ENCODE measurements at places on chromosomes 2 and 18.

DNA sequence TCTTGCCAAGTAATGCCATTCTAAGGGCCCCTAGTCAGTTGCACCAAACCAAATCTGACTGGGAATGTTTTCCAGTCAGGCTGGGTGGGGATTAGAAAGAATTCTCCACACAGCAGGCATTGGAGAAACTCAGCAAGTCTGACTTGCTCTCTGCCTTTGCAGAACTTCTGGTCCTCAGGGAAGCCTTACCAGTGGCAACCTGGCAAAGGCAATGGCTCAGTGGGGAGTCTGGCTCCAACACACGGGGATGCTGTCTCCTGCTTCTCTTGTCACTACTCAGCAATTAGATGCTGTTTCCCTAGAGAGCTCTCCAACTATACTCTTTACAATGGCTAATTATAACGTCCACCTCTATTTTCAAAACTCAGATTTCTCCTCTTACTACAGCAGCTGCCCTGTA, 810.7 kb downstream of the LRRTM4 start:
- DNase-seq: no peak

DNA sequence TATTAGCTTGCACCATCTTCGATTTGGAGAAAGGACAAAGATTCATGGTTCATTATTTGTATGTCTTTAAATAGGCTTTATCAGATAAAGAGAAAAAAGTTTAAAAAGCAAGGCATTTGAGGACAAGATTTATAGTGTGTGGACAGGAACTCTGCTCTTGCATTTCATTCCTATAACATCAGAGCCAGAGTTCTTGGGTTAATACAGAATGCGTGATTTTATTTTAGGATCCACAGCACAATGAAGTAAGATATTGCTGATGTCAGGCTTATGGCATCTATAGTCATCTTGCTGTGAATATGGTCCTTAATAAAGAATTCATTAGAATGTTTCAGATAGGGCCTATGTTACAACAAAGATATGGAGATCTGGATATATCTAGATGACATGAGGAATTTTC, 19.7 kb downstream of the RASGRP3 start:
- peak; percentile 8 for DNase-seq

GRCh38 chr2:195984923-195985726, 83.5 kb downstream of the DNAH7 start:
- peak; percentile 3 for DNase-seq

DNA sequence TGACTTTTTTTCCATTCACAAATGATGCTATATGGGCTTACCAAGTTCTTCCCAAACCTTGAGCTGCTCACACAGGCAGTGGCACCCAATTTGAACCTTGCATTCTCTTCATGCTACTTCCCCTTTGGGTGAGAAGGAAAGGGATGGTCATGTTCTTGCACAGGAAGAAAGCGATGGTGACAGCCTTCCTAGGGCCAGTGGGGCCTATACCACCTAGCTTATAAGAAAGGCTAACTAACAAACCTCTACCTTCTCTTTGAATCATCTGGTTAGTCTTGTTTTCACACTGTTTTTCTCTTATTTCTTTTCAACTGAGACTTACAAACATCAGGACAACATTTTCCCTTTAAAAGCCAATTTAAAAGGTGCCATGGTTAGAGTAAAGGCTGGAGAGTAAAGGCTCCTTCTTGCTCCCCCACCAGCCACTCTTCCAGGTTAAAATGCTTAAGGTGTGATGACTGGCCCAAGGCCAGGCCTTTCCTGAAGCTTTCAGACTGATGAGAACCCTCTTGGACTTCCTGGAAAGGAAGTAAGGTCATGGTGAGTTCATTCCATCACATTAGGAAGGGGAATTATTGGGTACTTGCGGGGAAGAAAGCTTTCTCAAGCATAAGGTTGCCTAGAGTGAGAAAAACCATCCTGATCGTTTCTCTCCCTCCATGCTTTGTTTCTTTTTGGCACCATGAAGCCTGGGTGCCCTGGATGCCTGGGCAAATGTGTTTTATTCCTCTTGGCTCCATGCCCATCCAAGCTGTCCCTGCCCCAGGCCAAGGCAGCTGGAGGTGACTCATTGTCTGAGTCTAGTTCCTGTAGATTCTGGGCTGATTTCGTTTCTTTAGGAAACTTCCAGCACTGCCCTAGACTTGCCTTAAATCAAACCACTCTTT, 41.4 kb upstream of the ITGB6 start:
- DNase-seq: peak; percentile 95

DNA sequence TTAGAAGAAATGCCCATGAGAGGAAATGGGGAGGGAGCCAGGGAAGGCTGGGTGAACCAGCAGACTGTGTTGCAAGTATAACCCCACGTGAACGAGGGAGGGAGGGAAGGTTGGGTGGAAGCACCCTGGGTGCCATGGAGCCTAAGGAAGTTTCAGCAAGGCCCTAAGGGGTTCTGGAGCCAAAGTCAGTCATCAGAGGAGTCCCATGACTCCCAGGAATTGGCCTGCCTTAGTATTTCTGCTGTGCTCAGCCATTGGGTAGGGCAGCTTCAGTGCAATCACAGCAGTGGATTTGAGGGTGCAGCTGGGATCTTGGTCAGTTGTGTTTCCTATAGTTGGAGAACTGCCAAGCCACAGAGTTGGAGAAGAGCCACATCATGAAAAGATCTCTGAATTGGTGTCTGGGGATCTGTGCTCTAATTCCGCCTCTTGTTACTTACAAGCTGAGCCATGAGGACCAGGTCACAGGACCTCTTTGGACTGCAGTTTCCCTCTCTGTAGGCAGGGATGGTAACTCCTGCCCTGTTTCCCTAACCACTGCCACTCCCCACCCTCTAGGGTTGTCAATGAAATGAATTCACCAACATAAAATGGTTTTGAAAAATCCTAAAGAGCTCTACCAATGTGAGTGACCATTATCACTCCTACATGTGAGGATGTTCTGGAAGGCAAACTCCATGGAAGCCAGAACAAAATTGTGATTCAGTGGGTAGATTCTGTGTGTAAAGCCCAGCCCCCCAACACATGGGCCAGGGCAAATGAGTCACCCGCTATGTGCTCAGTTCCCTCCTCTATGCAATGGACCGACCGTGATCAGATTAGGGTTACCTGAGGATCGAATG, 108.9 kb downstream of the CLIP4 start:
- peak; percentile 84 for DNase-seq

- no peak for DNase-seq
These were observed 54.8 kb upstream of the PROKR1 start for GRCh38 chr2:68588589-68588988.

- DNase-seq: no peak
These were observed 99.8 kb downstream of the SH3BP4 start for GRCh38 chr2:235051436-235052260.

DNA sequence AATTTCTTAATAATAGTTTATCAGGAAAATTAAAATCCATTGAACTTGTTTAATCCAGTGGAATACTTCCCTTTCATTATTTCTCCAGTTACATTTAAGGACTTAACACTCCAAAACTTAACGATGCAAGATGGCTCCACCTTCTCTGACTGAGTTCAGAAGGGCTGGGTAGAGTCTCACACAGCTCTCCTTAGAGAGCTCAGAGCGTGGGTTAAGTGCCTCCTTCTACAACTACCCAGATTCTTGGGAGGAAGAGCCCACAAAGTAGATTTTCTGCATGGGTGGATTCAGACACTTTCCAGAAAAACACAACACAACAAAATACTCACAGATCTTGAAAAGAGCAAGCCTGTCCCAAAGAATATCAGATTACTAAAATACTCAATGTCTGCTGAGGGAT, 130.6 kb downstream of the THADA start:
- DNase-seq: no peak

GRCh38 chr2:238321467-238321866, 1.1 kb downstream of the TRAF3IP1 start:
- DNase-seq: no peak

GRCh38 chr2:98480598-98480997, 35.9 kb downstream of the INPP4A start:
- no peak for DNase-seq

DNA sequence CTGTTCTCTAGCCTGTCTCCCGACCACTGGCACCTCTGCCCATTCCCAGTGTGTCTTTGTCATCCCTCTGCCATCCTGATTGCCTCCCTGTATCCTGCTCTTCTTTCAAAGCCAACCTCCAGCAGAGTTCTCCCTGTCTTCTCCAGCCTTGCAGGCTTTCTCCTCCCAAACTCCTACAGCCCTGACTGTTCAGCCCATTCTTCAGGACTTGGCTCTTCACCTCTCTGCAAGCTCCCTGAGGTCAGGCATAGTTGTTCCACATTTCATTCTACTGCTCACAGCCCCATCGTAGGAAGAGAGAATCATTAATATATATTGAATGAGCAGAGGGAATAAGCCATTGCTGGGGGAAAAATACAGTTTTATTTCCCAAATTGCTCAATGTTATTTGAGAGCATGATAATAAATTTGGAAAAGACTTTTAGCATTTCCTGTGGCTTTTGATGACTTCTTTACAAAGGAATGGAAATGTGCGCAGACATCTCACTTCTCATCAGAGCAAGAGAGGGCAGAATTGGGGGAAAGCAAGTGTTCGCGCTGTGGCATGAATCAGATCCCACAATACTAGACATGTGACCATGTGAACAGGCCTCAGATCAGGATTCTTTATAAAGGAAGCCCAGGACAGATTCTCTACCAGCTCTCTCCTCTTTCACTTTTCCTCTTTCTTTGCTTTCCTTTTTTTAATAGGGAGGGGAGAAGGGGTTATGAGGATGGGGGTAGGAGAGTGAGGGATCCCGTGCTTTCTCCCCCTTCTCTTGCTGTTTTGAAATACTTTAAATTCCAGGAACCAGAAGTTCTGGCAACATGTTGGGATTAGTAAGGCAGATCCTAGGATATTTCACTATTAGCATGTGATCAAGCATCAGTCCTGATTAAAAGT, 37.4 kb downstream of the EPAS1 start:
- DNase-seq: peak; percentile 77

DNA sequence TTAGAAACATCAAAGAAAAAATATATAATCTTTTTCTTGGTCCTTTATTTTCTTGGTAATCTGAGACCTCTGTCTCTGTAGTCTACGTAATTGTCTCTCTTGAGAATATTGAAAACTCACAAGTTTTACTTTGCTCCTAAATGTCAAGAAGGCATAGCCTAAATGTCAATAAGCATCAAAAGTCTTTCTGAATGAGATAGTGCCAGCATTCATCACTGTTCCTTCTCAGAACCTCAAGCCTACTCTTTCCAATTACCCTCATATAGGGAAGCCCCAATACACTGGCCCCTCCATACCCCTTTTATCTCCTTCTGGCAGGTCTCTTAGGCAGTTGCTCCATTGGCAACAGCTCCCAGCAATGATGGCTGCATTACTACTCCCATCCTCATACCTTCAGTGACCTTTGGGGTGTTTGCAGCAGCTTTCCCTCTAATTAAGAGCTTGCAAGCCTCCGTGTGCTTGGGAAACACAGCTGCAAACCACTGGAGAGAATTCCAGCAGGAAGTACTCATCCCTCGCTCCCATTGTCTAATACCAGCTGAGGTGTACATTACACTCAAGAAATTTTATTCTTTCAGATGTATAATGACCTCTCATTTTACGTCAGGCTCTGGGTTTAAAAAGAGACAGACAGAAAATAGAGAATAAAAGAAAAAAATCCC, 95.8 kb downstream of the KYNU start:
- DNase-seq: no peak

- DNase-seq: no peak
These were observed 496.6 kb downstream of the PTPRM start for GRCh38 chr18:8063733-8064132.

- DNase-seq: no peak
These were observed 14.0 kb upstream of the DUSP2 start for GRCh38 chr2:96159084-96159830.

DNA sequence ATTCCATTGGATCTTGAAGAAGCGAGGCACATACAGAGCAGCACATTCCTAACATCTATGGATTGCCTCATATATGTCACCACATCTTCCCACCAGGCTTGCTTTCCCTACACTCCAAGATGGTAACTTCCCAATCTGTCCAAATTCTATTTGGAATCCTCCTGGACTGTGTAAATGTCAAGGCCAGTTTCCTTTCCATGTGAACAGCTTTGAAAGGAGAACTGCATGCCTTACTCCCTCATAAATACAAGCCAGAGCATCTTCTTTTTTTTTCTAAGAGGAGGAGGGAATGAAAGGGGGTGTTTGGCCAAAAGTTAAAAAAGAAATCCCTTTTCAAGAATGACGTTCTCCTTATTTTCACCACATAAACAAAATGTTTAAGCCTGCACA, 103.8 kb upstream of the OSR1 start:
- DNase-seq: no peak

DNA sequence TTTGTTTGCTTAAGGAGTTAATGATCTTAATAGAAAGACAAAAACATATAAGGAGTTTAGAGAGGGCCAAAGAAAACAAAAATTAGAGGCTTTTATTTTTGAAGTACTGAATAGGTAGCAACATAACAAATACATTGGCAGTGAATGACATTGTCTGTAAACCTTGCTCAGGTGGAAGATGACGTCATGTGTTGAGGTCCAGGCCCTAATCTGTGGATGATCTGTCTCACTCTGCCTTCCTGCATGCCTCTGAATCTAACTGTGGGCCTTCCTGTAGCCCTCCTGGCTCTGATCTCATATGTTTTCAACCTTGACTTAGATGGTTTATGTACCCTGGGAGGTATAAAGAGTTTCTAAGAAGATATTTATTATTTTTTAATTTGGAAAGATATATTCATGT, 58.1 kb upstream of the DYNAP start:
- DNase-seq: no peak

DNA sequence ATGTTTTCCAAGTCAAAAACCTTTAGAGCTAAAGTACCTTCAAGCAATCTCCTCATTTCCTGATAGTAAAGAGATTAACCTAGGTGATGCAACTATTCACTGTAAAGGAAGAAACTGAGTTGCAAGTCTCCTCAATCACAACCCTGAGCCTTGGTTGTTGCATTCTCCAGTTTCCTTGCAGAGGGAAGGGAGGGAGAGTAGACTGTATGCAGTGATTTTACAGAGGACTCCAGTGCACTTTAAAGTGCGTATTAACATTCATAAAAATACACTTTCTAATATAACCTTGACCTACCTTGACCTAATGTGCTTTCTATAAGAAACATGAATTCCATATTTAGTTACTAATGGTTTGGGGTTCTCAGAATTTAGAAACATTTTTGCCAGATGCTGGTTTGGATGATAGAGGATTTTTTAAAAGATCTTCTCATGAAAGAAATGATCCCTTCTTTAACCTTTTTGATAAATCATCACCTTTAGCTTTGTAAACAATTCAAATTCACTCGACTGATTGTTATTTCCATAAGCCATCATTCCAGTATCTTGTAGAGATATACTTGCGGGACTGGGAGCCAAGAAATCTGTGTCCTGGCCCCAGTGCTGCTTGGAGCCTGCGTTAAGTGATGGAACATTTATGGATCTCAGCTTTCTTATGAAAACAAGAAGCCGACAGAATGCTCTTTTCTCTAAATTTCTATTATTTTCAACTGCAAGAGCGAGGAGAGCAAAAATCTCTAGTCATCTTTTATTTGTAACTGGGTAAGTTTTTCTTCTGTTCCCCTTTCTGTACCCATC, 228.3 kb downstream of the ZNF521 start:
- DNase-seq: no peak
